ENCODE measurements at places on chromosomes 6 and 20.

GRCh38 chr6:116248577-116248976, 5.3 kb downstream of the TSPYL4 start:
- DNase-seq = no peak

GRCh38 chr6:84340422-84340821, 113.0 kb upstream of the CEP162 start:
- DNase-seq = no peak

GRCh38 chr20:56443654-56444540, 24.5 kb upstream of the RTF2 start:
- DNase-seq = no peak

DNA sequence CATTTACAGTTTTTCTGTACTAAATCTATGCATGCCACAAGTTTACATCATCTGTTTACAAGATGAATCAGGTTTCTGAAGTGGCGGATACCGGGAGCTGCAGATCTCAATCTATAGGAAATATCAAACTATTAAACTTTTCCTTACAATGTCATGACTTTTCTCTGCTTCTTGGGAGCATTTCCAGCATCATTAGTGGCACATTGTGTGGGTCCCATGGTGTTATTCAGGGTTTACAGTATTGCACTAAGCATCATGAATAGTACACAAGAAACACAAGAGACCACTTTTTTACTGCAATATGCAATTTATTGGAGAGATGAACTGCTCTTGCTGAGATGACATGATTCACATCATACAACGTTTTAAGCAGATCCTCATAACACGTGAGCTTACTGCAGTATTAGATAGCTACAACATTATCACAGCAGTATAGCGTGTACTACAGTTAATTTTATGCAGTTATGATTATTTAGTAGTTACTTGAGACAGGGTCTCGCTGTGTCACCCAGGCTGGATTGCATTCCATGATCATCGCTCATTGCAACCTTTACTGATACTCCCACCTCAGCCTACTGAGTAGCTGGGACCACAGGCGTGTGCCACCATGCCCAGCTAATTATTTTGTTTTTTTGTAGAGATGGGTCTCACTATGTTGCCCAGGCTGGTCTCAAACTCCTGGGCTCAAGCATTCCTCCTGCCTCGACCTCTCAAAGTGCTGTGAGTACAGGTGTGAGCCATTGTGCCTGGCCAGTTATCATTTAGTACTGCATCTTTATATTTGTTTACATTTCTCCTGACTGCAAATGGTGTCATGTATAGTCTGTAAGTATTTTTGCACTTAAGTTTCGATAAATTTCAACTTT, 18.4 kb downstream of the BLTP3A start:
- no peak for DNase-seq

- no peak for DNase-seq
Observed at GRCh38 chr6:169265486-169266131, 12.0 kb upstream of the THBS2 start.

DNA sequence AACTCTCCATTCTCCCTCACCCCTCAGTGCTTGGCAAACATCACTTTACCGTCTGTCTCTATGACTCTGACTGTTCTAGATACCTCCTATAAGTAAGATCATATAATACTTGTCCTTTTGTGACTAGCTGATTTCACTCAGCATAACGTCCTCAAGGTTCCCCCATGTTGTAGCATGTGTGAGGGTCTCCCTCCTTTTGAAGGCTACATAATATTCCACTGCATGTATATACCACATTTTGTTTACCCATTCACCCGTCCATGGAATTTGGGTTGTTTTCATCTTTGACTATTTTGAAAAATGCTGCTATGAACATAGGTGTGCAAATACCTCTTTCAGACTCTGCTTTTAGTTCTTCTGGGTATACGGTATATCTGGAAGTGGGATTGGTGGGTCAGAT, 28.3 kb downstream of the CTCFL start:
- no peak for DNase-seq

DNA sequence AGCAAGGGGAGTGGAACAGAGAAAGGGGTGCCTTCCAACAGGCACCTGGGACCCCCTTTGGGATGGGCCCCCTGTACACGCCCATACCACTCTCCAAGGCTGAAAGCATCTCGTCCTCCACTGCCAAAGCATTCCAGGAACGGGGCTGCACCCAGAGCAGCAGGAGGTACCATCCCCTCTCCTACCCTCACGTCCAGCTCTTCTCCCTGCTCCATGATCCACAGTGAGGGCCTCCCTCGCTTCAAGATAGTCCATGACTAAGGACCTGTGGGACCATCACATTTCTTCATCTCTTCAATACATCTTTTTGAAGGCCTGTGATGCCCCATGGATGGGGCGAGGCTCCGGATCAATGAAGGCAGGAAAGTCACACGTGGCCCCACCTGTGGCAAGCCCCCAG, 209.9 kb downstream of the ANKRD60 start:
- no peak for DNase-seq

GRCh38 chr6:43295456-43295855, 2.6 kb upstream of the SLC22A7 start:
- DNase-seq = no peak

Measured in NCI-H526 (cell line).